ENCODE measurements at places on chromosomes 2 and 18. TPM values are rescaled to one million over a fixed set of nuclear protein-coding genes. Genes with fewer than 3 reads are reported as not detected.

The ALPG gene
- not detected for total RNA-seq

The CFAP65 gene
- not detected for total RNA-seq

The MYO7B gene
- 0.75 TPM for total RNA-seq

The MOGAT1 gene
- total RNA-seq = not detected

The ZNF396 gene
- total RNA-seq = 0.47 TPM

The GAREM2 gene
- 5.7 TPM for total RNA-seq

The CHMP3 gene
- 35.0 TPM for total RNA-seq

DNA sequence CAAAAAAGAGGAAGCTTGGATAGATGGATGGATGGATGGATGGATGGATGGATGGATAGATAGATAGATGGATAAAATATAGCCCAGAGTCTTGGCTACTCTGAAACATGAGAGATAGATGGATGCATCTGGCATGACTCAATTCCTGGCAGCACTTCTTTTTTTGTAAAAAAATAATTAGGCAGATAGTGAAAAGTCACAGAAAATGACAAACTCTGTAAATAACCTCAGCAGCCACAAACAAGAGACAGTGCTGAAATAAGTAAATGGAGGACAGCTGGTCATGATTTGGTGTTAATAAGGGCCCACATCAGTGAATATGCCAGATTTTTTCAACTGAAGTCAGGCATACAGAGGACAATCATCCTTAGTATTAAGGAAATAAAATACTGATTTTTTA lies 585.0 kb upstream of the GCFC2 start:
- no peak for DNase-seq

- no peak for DNase-seq
Measured at GRCh38 chr2:219198974-219199373, 7.6 kb upstream of the ZFAND2B start.

- DNase-seq = peak; percentile 48
Measured at GRCh38 chr2:191635333-191636234, 42.4 kb upstream of the NABP1 start.

DNA sequence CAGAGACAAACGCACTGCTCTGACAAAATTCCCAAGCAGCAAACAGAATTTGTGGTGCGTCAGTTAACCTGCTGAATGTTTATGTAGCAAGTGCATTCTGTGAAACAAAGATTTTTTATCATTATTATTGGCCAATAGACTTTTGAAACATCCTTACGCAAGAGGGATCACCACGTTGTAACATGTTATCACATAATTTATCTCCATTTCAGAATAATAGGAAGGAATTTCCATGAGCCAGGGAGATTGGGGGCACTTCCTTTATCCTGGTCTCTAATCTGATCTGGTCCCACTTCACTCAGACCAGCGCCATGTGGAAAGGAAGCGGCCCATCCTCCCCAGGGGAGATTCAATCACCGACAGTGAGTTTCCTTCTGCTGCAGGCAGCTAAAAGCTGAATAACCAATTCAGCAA lies 166.1 kb downstream of the PID1 start:
- DNase-seq = no peak

GRCh38 chr2:231877533-231878456 lies 48.4 kb downstream of the NPPC start:
- DNase-seq = no peak

DNA sequence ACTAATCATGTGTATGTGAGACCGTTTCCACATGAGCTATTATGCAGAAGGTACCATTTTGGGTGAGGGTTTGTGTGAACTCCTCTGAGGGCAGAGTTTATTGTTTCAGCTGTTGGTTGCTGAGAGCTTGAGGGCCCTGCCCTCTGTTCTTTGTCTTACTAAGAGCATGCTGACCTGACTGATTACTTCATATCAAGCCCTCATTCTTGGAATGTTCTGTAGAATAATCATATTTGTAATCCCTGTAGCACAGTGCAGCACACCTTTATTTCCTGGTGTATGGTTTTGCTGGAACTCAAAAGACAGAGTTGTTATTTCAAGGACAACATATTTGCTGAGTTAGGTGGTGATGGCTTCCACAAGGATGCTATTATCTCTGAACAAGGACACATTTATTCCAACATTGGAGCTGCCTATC lies 118.5 kb downstream of the GALNT3 start:
- no peak for DNase-seq

Measured in activated CD4-positive, alpha-beta T cell treated with anti-CD3 and anti-CD28 coated beads for 36 hours (primary cell).